Central memory CD8-positive, alpha-beta T cell (primary cell): ENCODE measurements at places on chromosomes 13 and 19.

GRCh38 chr13:110334256-110334655, 27.2 kb downstream of the COL4A2 start:
- DNase-seq: no peak

- DNase-seq: no peak
Measured at GRCh38 chr13:105202354-105202753, 1333.1 kb downstream of the EFNB2 start.

- DNase-seq: peak; percentile 57
Measured at GRCh38 chr19:38729653-38730469, 14.4 kb downstream of the CAPN12 start.

DNA sequence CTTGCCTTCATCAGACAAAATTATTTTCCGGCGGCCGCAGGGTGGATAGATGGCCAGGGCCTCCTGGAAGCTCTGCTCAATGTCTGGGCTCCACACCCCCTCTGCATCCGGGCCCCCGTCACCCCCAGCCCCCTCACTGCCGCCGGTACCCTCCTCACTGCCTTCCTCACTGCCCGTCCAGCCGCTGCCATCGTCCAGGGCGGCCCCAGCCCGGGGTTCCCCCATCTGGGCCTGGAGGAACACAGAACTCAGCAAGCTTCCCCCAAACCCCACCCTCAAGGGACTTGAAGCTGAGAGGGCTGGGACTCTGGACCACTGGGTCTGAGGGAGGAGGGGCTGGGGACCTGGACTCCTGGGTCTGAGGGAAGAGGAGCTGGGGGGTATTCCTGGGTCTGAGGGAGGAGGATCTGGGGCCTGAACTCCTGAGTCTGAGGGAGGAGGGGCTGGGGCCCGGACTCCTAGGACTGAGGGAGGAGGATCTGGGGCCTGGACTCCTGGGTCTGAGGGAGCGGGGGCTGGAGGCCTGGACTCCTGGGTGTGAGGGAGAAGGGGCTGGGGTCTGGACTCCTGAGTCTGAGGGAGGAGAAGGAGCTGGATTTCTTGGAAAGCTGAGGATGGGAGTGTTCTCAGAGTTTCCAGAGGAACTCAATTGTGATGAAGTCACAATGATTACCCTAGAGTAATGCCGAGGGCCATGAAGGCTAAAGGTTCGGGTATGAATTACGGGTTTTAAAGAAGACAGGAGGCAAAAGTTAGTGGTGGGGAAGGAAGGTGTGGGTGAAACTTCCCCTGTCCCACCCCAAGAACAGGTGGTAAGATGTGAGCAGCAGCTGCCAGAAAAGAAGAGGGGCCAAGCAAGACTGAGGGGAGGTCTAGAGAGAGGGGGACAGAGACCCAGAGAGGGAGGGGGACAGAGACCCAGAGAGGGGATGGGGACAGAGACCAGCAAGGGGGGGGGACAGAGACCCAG, 2.1 kb downstream of the TEAD2 start:
- no peak for DNase-seq

GRCh38 chr13:28537171-28537570, 42.2 kb upstream of the FLT1 start:
- no peak for DNase-seq

GRCh38 chr19:30070968-30071632, 129.1 kb downstream of the URI1 start:
- DNase-seq: no peak
